Kidney (tissue), 22 donors: ENCODE measurements at places on chromosomes 12 and 14. TPM values are rescaled to one million over a fixed set of nuclear protein-coding genes. Genes with fewer than 3 reads are reported as not detected.

The CRADD gene
- 28.8 TPM for polyA plus RNA-seq

The NANOG gene
- not detected for polyA plus RNA-seq

The P3H3 gene
- 18.5 TPM for polyA plus RNA-seq

The ESR2 gene
- not detected for polyA plus RNA-seq

The HCAR3 gene
- not detected for polyA plus RNA-seq

The ZBTB1 gene
- polyA plus RNA-seq: 13.3 TPM

The ARHGEF25 gene
- 10.9 TPM for polyA plus RNA-seq

The CIDEB gene
- polyA plus RNA-seq: 49.7 TPM

The ABCD4 gene
- polyA plus RNA-seq: 66.1 TPM

The PLXNC1 gene
- polyA plus RNA-seq: 1.8 TPM

The CLEC4D gene
- not detected for polyA plus RNA-seq

The TESPA1 gene
- not detected for polyA plus RNA-seq

The BDKRB2 gene
- 7.4 TPM for polyA plus RNA-seq

The OASL gene
- 1.0 TPM for polyA plus RNA-seq

The CISTR gene
- polyA plus RNA-seq: not detected

The ADAMTS20 gene
- not detected for polyA plus RNA-seq

The KCNK10 gene
- 1.1 TPM for polyA plus RNA-seq

The FOXJ2 gene
- 4.4 TPM for polyA plus RNA-seq

The PLA2G1B gene
- polyA plus RNA-seq: not detected

The RGS6 gene
- polyA plus RNA-seq: 1.4 TPM

The ORAI1 gene
- 18.2 TPM for polyA plus RNA-seq

The PPP4R4 gene
- polyA plus RNA-seq: not detected

The MYF6 gene
- not detected for polyA plus RNA-seq

The CCT2 gene
- polyA plus RNA-seq: 125 TPM

The GALNT6 gene
- polyA plus RNA-seq: 2.1 TPM

The MLEC gene
- polyA plus RNA-seq: 60.3 TPM

The MMP19 gene
- 2.0 TPM for polyA plus RNA-seq

The GPRC5D gene
- not detected for polyA plus RNA-seq

The MDM1 gene
- 8.9 TPM for polyA plus RNA-seq

The ZFHX2 gene
- polyA plus RNA-seq: 6.1 TPM

The PDE3A gene
- 3.3 TPM for polyA plus RNA-seq

The EFS gene
- polyA plus RNA-seq: 5.6 TPM

The AVPR1A gene
- polyA plus RNA-seq: 4.5 TPM

The STAC3 gene
- polyA plus RNA-seq: 1.5 TPM

The CD4 gene
- polyA plus RNA-seq: 12.2 TPM

The TGM1 gene
- polyA plus RNA-seq: 4.5 TPM

The TSPAN9 gene
- polyA plus RNA-seq: 62.4 TPM

The KRT73 gene
- polyA plus RNA-seq: not detected

The AKAP6 gene
- polyA plus RNA-seq: 0.92 TPM

The AP1G2 gene
- 56.7 TPM for polyA plus RNA-seq
